ENCODE measurements at places on chromosomes 3 and 15.

DNA sequence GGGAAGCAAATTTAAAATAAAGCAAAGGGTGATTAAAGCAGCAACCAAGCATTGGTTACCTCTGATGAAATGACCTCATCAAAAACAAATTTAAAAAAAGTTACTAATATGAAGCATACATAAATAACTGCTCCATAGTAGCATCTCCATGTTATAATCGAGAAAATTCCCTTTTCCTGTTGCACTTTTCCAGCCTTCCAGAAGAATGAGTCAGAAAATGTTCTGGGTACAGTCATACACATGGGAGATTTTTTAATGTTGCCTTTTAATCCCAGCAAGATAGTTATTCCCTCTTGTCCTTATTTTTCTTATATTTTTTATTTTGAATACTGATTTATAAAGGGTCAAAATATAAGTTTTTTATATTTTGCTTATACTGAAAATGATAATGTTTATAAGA is 2.6 kb upstream of the TMCO5A start:
- no peak for DNase-seq

DNA sequence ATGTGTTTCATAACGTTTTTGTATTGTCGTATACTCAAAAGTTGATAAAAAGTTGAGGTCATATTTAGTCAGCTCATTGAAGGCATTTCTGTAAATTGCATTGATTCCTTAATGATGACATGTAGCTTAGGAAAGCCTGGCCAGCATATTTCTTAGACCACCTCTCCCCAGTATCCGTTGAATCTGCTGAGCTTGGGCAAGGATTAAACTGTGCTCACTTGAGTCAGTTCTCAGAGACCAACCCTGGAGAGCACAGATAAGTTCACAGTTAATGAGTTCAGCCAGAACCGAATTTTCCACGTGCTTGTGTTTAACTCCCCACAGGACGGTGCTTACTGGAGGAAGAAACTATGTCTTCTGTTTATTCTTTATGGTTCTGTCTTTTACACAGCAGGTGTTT is 132.7 kb downstream of the SLC25A26 start:
- DNase-seq, result no peak

DNA sequence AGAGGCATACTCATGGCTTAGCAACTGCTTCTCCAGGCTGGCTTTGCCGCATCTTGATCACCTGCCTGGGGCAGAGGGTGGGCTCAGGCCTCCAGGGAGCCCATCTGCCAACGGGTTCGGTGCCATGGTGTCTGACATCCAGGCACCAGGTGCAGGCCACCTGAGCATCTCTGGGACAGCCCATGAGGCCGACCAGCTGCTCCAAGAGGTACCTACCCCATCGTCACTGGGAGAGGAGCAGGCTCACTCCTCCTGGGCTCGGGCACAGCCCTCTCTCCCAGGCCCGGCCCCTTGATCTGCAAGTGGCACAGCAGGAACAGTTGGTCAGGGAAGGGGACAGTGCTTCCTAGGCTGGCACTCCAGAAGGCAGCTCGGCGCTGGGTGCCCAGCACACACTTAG is 21.9 kb downstream of the TPRA1 start:
- no peak for DNase-seq

DNA sequence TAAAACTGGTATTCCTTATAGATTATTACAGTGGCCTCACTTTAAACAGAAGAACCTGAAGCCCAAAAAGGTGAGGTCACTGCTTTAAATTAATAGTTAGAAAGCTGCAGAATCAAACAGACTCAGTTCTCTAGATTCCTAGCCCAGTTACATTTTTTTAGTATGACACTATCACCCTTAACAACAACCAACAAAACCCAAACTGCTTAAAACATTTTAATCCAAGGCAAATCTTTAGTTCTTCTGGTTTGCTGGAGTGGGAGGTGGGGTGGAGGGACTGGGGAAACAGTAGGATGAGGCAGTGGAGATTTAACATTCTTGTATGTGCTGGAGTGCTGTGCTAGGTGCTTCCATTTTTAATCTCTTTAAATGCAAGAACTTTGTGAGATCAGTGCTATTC is 631.6 kb upstream of the KCNMB2 start:
- no peak for DNase-seq

- DNase-seq, result no peak
These were observed 72.7 kb downstream of the ADAM10 start for GRCh38 chr15:58676766-58677165.
